GM23248 (cell line): ENCODE measurements at places on chromosomes 7 and 10. TPM values are rescaled to one million over a fixed set of nuclear protein-coding genes. Genes with fewer than 3 reads are reported as not detected.

FKBP14 gene
- 50.7 and 50.8 TPM in 2 replicates for polyA plus RNA-seq

SPDYE2 gene
- polyA plus RNA-seq: 0.20 and 0.59 TPM in 2 replicates

PPP1R17 gene
- polyA plus RNA-seq: 0.20 and 0.29 TPM in 2 replicates

PRPS1L1 gene
- not detected in 2 replicates for polyA plus RNA-seq

DNA sequence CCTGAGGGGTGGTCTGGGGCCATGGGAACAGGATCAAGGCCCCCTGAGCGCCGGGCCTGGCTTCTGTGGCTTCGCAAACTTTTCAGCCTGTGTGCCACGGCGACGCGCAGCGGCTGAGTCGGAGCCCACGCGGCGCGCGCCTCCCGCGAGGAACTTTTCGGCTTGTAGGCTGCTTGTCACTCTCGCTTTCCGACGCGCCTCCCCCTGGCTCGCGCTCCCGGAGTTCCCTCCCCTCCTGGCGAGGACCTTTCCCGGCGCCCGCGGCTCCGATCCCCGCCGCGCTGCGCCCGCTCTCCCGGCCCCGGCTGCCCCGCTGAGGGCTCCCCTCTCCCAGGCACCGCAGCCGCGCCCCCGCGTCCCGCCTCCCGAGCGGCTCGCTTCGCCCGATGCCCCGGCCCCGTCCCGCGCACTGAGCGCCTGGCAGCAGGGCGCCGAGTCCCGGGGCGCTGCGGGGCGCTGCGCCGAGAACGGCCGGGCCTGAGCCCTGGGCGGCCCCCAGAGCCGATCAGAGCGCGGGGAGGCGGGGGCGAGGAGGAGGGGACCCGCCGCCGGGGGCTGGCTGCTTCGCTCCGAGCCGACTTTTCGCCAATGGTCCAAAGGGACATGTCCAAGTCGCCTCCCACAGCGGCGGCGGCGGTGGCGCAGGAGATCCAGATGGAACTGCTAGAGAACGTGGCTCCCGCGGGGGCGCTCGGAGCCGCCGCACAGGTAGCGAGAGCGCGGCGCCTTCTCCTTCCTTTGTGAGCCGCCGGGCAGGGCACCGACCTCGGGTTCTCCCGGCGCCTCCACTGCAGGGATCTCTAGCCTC lies at the start of gene CACNB2:
TSS of gene CACNB2 (plus strand) at position 276 of the 808 bp plus-strand sequence.
- peak; percentile 65 for DNase-seq

DNA sequence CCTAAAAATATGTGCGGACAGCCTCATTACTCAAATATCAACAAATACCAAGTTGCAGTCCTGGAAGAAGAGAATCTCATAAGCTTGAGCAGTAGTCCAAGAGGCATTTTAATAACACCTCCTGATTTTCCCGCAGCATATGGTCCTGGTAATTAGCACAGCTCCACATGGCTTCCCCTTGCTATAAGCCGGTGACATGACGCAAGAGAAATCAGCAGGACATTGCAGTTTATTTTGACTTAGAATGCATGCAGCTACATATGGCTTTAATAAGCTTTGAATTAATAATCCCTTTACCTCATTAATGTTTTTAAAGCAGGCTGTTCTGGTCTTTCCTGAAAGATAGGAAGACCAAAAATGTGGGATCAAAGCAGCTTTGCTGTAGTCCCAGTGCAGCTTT lies 137.6 kb downstream of the RAMP3 start:
- DNase-seq: no peak
